ENCODE measurements at places on chromosomes 4 and X.

- no peak for DNase-seq
Observed at GRCh38 chrX:96407501-96407900, 277.1 kb upstream of the DIAPH2 start.

DNA sequence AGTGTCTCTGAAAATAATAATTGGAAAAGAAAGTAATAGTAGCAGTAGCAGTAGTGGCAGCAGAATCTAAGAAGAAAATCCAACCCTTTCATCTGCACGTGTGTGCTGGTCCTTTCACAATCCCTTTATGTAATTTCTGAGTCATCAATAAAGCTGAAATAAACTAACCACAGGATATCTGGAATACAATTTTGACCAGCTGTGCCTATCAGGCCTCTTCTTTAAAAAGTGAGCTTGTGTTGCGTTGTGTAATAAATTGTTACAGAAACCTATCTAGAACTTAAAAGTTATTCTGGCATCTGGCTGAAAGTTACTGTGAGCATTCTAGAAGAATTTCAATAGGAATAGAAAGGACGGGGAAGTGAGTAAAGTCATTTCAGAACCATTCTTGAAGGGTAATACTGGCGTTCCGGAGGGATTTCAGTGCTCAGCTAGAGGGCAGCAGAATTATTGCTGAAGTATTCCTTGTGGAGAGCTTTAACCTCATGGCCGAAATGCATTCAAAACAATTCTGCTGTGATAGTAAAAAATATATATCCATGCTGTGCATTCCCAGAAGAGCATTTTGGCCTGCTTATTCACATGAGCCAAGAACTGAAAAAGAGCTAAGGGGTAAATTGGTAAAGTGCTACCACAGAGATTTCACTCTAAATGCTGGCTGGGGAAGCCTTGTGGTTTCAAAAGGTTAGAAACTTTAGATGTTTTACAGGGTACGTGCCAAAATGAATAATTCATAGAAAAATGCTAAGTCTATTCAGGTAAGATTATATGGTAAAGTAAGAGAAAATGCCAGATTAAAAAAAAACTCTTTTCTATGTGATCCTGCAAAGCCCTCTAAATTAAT, 260.6 kb downstream of the NKX6-1 start:
- no peak for DNase-seq

GRCh38 chr4:6467600-6467999, 4.8 kb downstream of the PPP2R2C start:
- DNase-seq: no peak

DNA sequence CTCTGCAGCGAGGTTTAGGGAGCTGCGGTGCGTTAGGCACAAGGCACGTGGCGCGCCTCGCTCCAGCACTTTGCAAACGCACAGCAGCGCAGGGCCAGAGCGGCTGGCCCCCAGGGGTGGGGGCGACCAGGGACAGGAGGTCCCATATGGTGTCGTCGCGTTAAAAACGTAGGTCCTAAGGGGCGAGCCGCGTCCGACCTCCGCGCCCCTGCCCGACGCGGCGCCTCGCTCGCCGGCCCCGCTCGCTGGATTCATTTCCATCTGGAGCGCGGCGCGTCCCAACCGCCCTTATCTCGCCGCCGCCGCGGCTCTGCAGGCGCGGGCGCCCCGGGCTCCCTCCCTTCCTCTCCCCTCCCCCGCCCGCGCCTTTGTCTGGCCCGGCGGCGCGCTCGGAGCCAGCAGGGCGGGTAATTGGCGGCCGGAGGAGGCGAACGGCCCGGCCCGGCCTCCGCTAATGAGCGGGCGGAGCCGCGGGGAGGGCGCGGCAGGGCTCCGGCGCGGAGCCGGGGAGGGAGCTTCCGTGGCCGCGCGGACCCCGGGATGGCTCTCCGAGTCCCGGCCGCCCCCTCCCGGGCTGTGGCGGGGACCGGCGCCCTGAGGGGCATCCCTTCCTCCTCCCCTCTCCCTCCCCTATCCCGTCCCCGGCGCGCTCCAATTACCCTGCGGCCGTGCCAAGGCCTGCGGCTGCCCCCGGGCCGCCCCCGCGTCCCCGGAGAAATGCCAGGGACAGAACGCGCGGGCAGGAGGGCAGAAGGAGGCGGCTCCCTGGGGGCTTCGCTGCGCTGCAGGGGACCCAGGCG, 409.0 kb downstream of the BCOR start:
- no peak for DNase-seq

- DNase-seq: no peak
Observed at GRCh38 chr4:112189754-112190153, 41.8 kb upstream of the AP1AR start.

DNA sequence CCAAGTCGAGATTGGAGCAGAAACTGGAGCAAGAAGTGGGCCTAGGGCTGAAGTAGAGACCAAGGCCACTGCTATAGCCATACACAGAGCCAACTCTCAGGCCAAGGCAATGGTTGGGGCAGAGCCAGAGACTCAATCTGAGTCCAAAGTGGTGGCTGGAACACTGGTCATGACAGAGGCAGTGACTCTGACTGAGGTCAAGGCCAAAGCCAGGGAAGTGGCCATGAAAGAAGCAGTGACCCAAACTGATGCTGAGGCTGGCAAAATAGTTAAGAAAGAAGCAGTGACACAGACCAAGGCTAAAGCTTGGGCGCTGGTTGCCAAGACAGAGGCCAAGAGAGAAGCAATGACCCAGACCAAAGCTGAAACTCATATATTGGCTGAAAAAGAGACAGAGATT, 3.5 kb downstream of the ARMCX4 start:
- no peak for DNase-seq

- no peak for DNase-seq
Observed at GRCh38 chrX:6227935-6228334, 732 bp downstream of the NLGN4X start.

- no peak for DNase-seq
Observed at GRCh38 chrX:133394765-133395164, 20.5 kb downstream of the GPC4 start.

GRCh38 chrX:135505351-135505750, 15.1 kb upstream of the INTS6L start:
- no peak for DNase-seq

DNA sequence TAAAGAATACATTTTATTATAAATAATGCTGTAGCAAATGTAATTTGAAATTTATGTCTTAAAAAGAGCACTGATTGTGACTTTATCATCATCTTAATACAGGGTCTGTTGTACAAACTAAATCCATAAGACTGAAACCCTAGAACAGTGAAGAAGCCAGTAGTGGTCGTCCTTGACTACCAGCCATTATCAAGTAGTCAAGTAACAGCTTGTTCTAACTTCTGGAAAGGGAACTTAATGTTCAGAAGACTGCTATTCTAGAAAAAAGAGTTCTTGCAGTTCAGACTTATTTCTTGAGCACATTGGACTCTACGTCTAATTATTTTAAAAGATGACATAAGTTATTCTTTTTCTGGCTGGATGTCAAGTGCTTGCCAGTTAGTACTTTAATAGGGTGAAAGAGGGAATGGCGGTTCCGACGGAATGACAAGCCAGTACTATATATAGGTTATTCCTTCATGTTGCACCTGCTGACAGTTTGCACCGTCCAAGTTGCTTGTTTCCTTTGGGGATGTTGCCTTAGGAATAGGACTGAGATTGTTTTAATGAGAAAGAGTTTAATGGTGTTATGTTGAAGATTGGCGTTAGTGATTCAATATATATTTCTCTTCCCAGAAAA, 109.9 kb downstream of the RAPGEF2 start:
- DNase-seq: no peak

DNA sequence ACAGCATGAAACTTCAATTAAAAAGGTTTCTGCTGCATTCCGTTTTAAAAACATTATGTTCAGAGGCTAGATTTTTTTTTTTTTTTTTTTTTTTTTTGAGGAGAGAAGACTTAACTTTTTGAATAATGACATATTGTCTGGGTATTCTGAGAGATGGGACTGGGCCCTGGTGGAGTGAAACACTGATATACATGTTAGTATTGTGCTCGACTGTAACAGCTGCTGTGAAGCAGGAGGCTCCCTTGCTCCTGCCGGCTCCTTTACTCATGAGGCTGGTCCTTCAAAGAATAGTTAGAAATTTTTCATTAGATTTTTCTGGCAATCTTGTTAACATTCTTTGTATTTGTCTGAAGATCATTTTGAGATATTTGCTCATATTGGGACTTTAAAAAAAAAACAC, 73.3 kb downstream of the TMEM131L start:
- no peak for DNase-seq

GRCh38 chrX:12946838-12947544, 27.9 kb upstream of the TMSB4X start:
- DNase-seq: peak; percentile 72

- no peak for DNase-seq
Observed at GRCh38 chr4:612052-612748, 13.2 kb upstream of the PDE6B start.

DNA sequence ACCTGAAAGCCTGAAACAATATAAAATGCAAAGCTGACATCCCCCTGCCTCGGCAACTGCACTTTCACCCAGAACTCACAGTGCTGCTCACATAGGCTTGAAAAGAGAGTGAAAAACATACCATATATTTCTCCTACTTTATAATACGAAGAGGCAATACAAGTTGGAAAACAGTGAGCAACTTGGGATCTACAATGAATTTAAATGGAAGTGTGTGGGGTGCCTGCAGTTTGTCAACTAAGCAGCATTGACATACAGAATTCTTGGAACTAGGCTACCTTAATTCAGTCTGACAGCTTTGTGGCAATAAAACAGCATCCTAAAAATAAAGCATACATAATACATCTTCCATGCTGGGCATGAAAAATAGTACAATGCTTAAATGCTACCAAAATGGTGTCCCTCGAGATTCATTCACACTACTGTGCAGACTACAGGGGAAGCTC, 8.0 kb downstream of the GASK1B start:
- DNase-seq: no peak

All from Jurkat, Clone E6-1 (cell line).